ENCODE measurements at places on chromosomes 2 and 18.
A peak's percentile ranks its signal among the peaks of the same experiment; 100 is the strongest.

DNA sequence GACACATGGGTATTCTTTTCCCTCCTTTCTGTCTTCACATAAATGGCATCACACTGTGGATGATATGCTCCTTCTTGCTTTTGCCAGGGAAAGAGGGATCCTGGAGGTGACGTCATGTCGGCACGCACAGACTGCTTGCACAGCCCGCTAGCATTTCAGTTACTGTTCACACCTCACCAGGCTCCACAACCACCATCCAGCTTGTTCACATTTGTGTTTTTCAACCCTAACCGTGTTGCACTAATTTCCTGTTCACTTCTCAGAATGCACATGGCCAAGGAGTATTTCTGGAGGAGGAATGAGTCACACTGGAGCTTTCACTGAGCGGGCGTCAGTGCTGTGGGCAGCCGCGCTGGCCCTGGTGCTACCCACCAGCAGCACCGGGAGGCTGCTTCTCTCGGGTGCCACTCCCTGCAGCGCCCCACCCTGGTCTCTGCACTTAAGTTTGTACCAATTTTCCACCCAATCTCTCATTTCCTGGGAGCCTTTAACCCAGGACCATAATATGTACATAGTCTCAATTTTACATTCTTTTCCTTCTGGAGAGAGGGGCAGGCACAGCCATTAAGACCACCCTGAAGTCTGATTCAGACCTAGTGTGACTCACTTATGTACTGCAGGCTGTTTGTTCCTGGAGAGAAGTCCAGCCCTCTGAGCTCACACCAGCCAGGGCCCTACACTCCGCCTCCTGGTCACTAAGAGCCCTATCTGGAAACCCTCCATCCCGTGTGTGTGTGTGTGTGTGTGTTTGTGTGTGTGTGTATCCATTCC is 65.1 kb downstream of the MBP start:
- peak; percentile 93 for DNase-seq

GRCh38 chr18:9001209-9001608 is 101.3 kb upstream of the NDUFV2 start:
- peak; percentile 46 for DNase-seq

- DNase-seq: no peak
Measured at GRCh38 chr2:144894612-144895599, 375.0 kb upstream of the ZEB2 start.

GRCh38 chr2:42843131-42843530 is 50.7 kb upstream of the HAAO start:
- DNase-seq: no peak

DNA sequence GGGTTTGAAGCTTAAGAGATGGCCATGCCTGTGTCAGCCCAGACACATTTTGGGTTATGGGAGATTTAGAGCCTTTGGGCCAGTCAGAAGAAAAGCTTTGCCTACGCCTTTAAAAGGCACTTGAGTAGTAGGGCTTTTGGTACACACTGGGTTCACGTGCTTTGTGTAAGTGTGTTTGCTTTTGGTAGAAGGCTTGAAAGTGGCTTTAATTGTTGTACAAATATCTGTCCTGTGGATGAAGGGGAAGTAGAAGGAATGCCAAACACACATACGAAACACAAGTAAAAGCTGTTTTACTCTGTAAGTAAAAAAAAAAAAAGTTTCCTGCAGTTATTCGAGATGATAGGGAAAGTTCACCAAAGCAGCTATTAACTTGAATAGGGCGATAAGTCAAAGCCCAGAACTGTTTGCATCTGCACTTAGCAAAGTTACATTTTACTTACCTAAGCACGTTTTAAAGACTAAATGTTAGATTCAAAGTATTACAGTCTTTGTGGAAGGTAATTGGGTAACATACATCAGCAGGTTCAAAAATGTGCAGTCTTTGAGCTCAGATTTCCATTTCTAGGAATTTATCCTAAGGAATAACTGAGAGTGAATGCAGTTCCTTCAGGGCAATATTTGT is 75.4 kb downstream of the STK25 start:
- DNase-seq: no peak

DNA sequence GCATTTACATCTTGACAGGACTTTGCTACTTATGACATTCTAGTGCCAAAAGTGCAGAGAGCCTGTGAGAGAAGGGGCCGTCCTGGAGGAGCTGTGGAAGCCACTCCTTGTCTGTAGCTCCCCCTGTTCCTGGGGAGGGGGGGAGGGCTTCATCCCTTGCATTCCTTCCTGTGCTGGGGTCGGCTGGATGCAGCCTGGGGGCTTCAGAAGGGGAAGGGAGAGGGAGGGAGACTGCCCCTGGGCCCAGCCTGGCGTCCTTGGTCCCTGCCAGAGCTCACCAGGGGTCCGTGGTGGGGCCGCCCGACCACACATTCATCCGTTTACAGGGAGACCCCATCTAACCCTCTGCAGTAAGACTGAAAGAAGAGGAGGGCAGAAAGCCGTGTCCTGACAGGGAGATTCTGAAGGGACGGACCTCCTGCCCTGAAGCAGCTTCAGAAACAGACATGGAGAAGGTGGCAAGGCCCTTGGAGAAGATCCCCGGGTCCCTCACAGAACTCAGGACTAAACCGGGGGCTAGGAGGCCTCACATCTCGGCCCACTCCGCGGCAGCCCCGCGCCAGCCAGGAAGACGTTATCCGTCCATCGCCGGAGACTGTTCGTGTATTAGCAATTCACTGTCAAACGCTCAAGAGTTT is 258.3 kb upstream of the SALL3 start:
- no peak for DNase-seq

DNA sequence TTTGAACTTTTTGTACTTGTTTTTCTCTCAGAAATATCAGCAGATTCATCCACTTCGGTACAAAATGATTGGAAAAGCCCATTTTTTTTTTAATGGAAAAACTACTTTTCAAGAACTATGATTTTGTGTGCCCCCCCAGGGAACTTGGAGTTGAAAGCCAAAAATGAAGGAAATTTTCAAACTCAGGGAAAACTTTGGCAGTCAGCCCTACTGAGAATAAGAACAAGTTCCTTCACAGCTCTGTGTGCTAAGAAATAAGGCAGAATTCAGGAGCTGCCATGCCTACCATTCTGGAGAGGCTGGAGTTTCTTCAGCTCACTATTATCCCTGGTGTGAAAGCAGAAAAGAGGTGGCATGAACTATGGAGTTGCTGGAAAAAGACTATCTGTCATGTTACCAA is 226.0 kb upstream of the SLC35G4 start:
- no peak for DNase-seq

GRCh38 chr18:56851774-56852173 is 200.6 kb downstream of the WDR7 start:
- no peak for DNase-seq

GRCh38 chr18:73365018-73365417 is 497.2 kb upstream of the NETO1 start:
- peak; percentile 40 for DNase-seq

DNA sequence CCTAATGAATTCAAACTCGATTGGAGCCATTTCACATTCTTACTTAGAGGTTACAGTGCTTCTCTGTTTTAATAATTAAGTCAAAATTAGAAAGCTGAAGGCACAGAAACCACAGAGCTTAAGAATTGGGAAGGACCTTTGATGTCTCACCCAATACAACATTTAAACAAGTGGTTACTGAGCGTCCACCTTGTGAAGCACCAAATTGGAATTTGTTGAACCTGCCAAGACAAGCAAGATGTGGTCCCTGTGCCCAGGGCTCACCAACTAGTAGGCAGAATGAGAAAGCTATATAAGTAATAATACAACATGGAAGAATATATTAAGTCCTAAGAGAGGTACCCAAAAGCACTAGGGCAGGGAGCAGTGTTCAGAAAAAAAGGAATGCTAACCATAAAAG is 64.5 kb upstream of the NPAS2 start:
- peak; percentile 36 for DNase-seq

- peak; percentile 43 for DNase-seq
Measured at GRCh38 chr2:32061973-32062861, 1.1 kb upstream of the SPAST start.

GRCh38 chr2:219707496-219708285 is 80.3 kb downstream of the SLC4A3 start:
- peak; percentile 47 for DNase-seq

- DNase-seq: no peak
Measured at GRCh38 chr2:80292474-80292873, 12.1 kb downstream of the LRRTM1 start.

GRCh38 chr18:59874166-59874565 is 25.6 kb upstream of the PMAIP1 start:
- DNase-seq: peak; percentile 98

DNA sequence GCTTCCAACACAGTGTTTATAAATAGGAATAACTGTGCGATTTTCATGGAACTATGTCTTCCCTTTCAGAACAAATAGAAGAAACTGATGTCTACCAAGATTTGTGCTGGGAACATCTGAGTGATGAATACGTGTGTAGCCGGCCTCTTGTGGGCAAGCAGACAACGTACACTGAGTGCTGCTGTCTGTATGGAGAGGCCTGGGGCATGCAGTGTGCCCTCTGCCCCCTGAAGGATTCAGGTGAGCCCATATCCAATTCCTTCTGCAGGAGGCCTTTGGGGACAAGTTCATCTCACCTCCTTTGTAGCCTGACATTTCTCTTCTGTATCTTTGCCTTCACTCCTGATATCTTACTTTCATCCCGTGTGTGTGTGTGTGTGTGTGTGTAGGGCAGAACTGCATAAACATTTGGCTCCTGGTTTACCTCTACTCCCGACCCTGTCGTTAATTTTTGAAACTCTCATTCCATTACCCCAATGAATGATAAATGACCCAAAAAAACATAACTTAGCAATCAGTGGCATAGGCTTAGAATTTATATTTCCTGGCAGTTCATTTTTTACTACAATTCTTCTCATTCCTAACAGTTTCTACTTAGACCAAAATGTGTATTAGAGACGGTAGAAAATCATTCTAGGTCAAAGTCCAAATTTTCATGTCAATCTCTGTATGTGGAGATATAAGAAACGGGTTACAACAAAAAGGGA is 111.0 kb upstream of the RASGRP3 start:
- no peak for DNase-seq

- peak; percentile 56 for DNase-seq
Measured at GRCh38 chr2:227460833-227461232, 11.1 kb upstream of the AGFG1 start.

DNA sequence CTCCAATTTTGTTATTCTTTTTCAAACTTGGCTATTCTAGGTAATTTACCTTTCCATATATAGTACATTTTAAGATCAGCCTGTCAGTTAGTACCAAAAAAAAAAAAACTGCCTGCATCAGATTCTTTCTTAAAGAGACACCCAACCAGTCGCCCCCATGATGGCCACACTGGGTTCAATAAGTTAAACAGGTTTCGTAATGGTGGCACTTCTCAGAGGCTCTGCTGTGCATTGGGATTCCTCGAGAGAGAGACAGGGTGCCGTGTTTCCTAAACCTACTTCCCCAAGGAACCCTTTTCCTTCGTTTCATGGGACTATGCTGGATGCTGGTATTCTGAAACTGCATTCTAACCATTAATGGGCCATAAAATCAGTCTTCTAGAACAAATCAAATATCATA is 37.4 kb downstream of the MYO7B start:
- no peak for DNase-seq

DNA sequence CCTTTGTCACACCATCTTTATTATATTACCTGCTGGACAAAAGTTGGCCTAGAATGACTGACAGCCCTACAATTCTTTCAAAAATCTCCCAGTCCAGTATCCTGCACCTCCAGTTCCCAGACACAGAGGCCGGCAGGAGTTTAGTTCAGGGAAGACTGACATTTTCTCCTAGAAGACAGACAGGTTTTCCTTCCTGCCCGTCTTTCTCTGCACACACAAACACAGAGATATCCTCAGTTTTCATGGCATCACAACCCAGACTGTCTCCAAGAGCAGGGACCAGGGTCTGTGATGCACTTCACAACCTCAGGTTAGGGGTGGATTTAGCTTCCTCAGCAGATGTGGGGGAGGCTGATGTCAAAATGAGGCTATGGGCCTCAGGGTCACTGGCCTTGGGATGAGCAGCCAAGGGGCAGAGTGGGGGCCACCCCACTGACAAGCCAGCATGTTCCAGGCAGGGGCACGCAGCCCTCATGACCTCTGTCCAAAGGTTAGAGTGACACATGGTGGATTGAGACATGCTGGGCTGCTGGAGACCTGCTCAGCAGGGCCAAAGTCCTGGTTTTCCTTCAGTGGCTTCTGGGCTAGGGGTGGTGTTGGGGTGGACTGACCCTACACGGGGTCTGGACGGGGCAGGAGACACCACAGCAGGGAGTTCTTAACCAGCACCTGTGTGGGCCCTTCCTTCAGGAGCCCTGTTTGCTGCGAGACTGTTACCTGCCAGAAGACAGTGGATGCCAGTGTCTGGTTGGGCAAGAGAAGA is 70.5 kb downstream of the SFXN5 start:
- DNase-seq: no peak

GRCh38 chr2:132417430-132418035 is 928 bp downstream of the GPR39 start:
- no peak for DNase-seq

DNA sequence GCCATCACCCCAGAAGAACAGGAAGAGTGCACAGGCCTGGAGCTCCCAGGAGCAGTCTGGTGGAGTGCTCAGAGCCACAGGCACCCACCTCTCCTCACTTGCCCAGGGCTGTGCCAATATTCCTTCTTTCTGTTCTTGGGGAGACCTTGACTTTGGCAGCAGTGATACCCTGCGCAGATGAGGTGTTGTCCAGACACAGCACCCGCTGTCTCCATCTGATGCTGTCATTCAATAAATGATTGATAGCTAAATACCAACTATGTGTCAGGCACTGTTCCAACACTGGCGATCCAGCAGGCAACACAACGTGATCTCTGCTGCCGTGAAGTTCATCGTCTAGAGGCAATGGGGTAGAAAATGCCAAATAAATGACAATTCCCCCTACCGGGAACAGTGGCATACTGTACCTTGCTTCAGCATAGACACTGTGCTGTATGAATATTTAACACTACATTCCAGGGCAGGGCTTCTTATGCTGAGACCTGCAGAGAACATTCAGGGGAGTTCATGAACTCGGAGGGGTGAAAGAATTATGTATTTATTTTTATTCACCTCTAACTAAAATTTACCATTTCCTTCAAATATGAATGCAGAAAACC is 320.5 kb upstream of the NCKAP5 start:
- DNase-seq: no peak

- no peak for DNase-seq
Measured at GRCh38 chr18:79411614-79412526, 16.1 kb downstream of the NFATC1 start.

- no peak for DNase-seq
Measured at GRCh38 chr2:139529080-139529479, 748.9 kb upstream of the NXPH2 start.

DNA sequence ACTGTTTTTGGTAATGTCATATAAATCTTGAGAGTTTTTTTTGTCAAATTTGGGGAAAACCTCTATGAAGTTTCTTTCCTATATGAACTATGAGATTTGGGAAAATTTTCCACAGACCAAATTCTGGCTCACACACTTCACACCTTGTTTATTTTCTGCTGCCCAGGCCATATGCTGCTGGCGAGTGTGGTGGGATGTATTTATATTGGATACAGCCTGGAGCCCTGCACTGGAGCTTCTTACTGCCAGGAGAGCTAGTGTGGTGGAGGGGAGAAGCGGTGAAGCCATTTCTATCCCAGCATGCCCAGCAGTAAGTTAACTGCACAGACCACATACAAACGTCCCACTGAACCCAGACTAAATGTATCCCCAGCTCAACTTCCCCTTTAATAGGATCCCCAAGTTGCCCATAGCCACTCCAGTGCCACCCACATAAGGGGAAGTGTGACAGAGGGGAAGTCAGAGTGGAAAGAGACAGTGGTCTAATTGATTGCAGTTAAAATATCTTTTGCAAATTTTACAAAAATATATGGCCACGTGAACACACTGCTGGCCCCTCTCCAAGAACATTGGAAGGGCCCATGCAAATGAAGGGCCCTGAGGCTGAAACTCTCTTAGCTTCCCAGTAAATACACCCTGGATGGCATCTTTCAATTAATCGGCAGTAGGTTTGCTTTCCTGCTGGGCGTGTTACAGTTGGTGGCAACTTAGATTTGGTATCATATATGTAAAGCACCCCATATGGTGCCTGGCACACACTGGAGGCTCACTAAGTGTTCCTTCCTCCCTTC is 146.6 kb upstream of the ITGA6 start:
- no peak for DNase-seq
